ENCODE measurements at places on chromosomes 11 and 22.
A peak's percentile ranks its signal among the peaks of the same experiment; 100 is the strongest.

DNA sequence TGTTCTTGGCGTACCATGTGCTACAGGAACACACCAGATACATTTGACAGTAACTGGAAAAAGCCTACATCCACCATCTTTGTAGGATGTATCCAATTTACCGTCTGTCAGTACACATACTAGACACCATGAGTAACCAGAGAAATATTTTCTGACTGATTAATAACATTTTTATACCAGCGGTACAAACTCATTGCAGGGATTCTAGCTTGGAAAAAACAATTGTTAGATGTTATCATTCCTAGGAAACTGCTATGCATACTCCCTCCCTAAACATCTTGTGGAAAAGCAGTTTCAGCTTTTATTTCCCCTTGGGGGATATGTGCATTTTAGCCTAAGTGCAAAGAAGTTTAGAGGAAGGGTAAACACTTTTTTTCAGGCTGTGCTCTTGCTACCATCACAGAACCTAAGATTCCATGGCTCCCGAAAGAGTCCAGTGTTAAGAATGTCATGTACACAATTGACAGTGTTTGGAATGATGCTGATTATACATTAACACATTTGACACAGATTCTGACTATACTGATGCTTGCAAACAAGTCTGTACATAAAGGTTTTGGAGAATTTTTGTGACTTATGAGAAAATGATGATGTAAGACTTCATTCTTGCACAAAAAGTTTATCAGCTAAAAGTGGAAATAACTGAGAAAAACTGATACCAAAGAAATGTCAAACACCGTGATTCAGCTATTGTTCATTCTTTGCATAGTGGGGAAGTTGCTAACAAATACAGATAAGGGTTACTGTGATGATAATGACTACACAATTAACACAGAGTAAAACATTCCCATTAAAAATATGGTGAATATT lies 23.7 kb downstream of the NCF4 start:
- no peak for DNase-seq
- no peak overlapping the region for H3K4me3 ChIP-seq
- H3K27ac ChIP-seq, result no peak overlapping the region
- no peaks in the 10 kb centered on the region for H3K36me3 ChIP-seq
- H3K4me1 ChIP-seq, result no peaks in the 10 kb centered on the region
- H3K27me3 ChIP-seq, result no peaks in the 10 kb centered on the region

GRCh38 chr11:131581046-131581445 lies 210.6 kb downstream of the NTM start:
- no peaks in the 10 kb centered on the region for H3K36me3 ChIP-seq
- no peak overlapping the region for H3K27ac ChIP-seq
- H3K27me3 ChIP-seq, result peaks cover 6% of the 10 kb centered on the region
- no peaks in the 10 kb centered on the region for H3K4me1 ChIP-seq
- H3K4me3 ChIP-seq, result no peak overlapping the region

- H3K27me3 ChIP-seq, result no peaks in the 10 kb centered on the region
- H3K4me1 ChIP-seq, result peaks cover 6% of the 10 kb centered on the region
- no peaks in the 10 kb centered on the region for H3K36me3 ChIP-seq
- H3K4me3 ChIP-seq, result no peak overlapping the region
Measured at GRCh38 chr11:77082838-77083565, 16.2 kb downstream of the CAPN5 start.

- H3K36me3 ChIP-seq, result no peaks in the 10 kb centered on the region
- DNase-seq, result no peak
- no peaks in the 10 kb centered on the region for H3K4me1 ChIP-seq
- H3K27me3 ChIP-seq, result peaks cover 71% of the 10 kb centered on the region
Measured at GRCh38 chr11:116579031-116579653, 193.6 kb downstream of the BUD13 start.

DNA sequence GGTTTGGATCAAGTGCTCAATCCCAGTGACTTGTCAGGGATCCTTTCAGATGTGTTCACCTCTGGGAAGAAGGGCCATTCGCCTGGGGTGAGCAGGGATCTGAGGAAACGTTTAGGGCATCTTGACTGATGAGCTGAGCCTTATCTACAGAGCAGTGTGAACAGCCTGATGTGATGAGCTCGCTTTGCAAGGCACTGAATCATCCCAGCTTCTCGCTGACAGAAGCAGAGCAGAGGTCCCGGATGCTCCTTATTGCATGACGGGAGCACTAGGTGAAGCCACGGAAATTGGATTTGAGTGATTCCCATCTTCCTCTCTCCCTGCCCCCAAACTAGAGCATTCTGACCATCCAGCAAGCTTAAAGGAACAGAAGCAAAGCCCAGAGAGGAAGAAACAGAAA lies 46.5 kb downstream of the SEZ6L start:
- no peaks in the 10 kb centered on the region for H3K4me1 ChIP-seq
- H3K4me3 ChIP-seq, result no peak overlapping the region
- H3K27ac ChIP-seq, result no peak overlapping the region

- H3K27ac ChIP-seq, result no peak overlapping the region
- peaks cover 5% of the 10 kb centered on the region for H3K4me1 ChIP-seq
- no peaks in the 10 kb centered on the region for H3K27me3 ChIP-seq
- H3K36me3 ChIP-seq, result peaks cover 26% of the 10 kb centered on the region
Measured at GRCh38 chr11:83175815-83176214, 17.7 kb upstream of the ANKRD42 start.

DNA sequence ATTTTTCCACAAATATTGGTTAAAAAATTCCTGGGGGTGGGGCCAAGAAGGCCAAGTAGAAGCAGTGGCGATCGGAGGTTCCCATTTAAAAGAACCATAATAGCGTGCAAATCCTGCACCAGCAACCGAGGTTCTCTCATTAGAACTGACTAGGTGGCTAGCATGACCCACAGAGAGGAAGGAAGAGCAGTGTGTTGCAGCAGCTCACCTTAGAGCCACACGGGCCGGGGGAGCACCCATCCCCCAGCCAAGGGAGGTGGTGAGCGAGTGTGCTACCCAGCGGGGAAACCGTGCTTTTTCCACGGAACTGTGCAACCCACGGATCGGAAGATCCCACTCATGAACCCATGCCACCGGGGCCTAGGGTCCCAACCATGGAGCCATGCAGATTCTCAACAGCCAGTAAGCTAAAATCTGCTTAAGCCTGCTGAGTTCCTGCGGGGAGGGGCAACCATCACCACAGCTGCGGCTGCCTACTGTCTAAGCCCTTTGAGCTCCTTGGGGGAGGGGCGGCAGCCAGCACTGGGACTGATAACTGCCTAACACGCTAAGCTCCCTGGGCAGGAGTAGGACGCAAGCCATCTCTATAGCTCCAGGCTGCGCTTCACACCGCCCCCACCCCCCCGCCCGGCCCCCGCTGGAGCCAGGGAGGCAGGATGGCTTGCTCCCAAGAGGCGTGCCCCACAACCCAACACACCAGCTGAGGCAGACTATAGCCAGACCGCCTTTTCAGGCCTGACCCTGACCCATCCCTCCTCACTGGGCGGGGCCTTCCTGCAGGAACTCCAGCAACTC lies 21.0 kb upstream of the HTATIP2 start:
- DNase-seq, result peak; percentile 96
- no peaks in the 10 kb centered on the region for H3K36me3 ChIP-seq
- H3K27me3 ChIP-seq, result no peaks in the 10 kb centered on the region
- peak overlapping the region; percentile 34 for H3K4me3 ChIP-seq
- peaks cover 6% of the 10 kb centered on the region for H3K4me1 ChIP-seq
- peak overlapping the region; percentile 53 for H3K27ac ChIP-seq

DNA sequence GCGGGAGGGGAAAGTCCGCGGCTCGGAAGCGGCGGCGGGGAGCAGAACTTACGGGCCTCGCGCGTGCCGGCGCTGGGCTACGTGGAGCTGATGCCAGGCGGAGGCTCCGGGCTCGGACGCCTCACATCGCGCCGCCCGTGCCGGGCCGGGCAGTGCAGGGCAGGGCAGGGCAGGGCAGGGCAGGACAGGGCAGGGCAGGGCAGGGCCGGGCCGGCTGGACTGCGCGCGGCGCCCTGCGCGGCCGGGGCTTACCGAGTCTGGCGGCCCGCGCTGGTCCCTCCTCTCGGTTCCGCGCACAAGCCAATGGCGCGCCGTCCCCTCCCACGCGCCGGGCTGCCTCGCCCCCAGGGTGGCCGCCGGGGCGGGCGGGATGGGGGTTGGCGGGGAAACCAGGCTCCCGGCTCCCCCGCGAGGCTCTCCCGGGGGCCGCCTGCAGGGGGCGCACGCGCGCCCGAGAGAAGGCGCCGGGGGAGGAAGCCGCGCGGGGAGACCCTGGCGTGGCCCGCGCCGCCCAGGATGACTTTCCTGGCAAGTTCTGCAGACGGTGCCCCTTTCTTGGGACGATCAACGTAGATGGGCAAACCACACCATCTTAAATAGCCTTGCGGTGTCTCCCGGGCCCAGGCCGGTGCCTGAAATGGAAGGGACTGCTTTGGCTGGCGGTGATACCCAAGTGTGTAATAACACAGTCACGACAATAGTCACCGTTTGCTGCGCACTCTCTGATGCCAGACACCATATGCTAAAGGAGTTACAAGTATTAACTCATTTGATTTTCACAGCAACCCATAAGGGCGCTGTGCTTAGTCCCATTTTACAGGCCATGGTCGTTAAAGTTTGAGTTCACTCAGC lies at the start of gene TP53I11:
Gene TP53I11, minus strand, starts transcription at position 259 of the 852 bp plus-strand sequence. CDS start 12,548 bp downstream, outside the sequence.
- H3K36me3 ChIP-seq, result no peaks in the 10 kb centered on the region
- peak within 1 kb of the TSS; percentile 74 for H3K27ac ChIP-seq
- peak within 1 kb of the TSS; percentile 87 for H3K4me3 ChIP-seq
- H3K4me1 ChIP-seq, result peaks cover 25% of the 10 kb centered on the region
- H3K27me3 ChIP-seq, result peaks cover 15% of the 10 kb centered on the region

DNA sequence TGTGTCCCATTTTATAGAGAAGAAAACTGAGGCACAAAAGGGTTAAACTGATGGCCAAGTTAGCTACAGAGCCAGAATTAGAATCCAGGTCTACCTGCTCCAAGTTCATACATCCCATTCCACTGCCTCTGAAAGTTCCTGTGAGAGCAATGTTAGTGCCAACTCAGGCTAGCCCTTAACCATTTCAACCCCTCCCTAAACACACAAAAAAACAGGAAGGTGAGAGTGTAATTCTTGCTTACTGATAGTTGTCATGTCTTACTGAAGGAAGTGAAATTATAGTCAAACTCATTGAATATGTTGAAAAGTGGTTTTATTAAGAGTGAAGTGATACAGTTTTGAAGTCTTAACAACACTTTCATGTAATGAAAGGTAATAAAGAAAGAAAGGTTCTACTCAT lies 2.9 kb upstream of the E2F8 start:
- no peak for DNase-seq
- H3K4me1 ChIP-seq, result peaks cover 18% of the 10 kb centered on the region
- H3K27me3 ChIP-seq, result peaks cover 21% of the 10 kb centered on the region
- no peak overlapping the region for H3K4me3 ChIP-seq

DNA sequence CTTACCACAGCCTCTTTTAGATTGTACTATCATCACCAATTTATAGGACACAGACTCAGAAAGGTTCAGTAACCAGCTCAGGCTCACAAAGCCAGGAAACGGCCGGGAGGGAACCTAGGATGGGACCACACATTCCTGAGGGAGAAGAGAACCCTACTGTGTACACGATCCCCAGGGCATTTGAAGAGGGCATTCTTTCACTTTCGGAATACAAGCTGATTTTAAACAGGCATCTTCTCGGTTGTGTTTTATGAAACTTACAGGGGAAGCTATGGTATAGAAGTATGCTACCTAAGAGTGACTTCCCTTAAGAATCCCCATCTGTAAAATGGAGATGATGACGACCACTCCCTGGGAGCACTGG lies 19.0 kb downstream of the SMCO4 start:
- H3K27me3 ChIP-seq, result no peaks in the 10 kb centered on the region
- no peak for DNase-seq
- no peaks in the 10 kb centered on the region for H3K36me3 ChIP-seq
- H3K27ac ChIP-seq, result peak overlapping the region; percentile 15
- peaks cover 95% of the 10 kb centered on the region for H3K4me1 ChIP-seq

GRCh38 chr11:60915248-60915914 lies 1.4 kb downstream of the TMEM109 start:
- no peaks in the 10 kb centered on the region for H3K27me3 ChIP-seq
- H3K4me1 ChIP-seq, result peaks cover 37% of the 10 kb centered on the region
- peak overlapping the region; percentile 93 for H3K27ac ChIP-seq
- peaks cover 10% of the 10 kb centered on the region for H3K36me3 ChIP-seq
- peak; percentile 53 for DNase-seq
- H3K4me3 ChIP-seq, result peak overlapping the region; percentile 67

GRCh38 chr11:65616575-65617001 lies 1.0 kb downstream of the PCNX3 start:
- H3K4me1 ChIP-seq, result peaks cover 29% of the 10 kb centered on the region
- H3K36me3 ChIP-seq, result peaks cover 56% of the 10 kb centered on the region
- no peak for DNase-seq
- no peak overlapping the region for H3K27ac ChIP-seq
- peak overlapping the region; percentile 86 for H3K4me3 ChIP-seq
- no peaks in the 10 kb centered on the region for H3K27me3 ChIP-seq
